ENCODE measurements at places on chromosomes 2 and 18.

DNA sequence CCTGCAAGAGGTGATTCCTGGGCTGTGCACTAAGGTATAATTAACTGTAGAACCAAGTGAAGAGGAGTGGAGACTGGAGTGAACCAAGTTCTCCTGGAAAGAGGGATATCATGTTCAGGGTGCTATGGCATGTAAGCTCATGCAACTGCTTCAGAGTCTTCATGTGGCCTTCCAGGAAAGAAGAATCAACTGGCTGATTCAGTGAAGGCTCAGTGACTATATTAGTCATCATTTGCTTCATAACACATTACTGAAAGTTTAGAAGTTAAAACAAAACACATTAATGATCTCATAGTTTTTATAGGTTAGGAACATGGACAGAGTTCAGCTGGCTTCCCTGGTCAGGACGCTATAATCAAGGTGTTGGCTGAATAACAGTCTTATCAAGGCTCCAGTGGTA is 1200.8 kb upstream of the GYPC start:
- DNase-seq = no peak

DNA sequence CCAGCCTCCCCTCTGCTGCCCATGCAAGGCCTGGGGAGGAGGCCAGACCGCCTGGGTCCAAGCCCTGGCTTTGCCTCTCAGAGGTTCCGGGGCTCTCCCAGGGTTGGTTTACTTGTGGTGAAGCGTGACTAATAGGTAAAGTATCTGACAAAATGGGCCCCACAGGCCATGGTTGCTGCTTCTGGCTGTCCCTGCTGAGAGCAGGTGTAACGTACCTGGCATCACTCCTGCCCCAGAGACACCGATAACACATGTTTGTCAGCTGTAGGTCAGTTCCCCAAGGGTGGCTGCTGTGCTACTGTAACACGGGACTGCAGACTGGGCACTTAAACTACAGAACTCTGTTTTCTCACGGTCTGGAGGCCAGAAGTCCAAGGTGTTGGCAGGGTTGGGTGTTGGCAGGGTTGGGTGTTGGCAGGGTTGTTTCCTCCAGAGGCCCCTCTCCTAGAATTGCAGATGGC is 34.1 kb downstream of the ODC1 start:
- peak; percentile 73 for DNase-seq

DNA sequence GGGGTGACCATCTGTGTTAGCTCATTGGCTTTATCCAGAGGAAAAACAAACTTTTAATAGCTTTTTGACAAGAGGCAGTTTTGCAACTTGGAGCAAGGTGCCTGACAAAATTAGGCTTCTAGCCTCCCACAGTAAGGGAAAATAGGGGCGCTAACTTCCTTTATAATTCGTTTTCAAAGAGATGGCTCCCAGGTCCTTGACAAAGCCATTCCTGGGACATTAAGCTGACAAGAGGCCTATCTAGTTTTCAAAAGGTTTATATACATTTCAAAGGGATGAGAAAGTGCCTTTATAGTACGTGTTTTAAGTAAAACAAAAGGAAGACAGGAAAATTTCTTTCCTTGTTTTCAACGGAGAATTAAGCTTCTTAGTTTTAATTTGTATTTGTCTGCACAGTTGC is 159.4 kb upstream of the GCFC2 start:
- no peak for DNase-seq

DNA sequence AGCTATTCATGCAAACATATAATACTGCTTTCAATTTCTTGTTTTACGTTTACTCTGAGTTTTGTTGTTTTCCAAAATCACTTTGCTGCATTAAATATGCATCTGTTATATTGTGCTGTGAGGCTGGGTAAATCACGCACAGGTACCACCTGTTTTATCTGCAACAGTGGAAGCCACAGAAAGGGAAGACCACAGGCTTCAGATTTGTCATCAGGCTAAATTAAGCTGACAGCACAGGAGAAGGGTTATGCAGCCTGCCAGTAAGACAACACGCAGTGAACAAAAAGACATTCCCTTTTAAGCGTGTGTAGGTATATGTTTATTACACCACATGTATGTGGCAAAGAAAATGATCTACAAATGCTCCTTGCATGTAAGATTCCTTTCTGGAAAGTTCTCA is 38.2 kb downstream of the ZNF516 start:
- DNase-seq = no peak

DNA sequence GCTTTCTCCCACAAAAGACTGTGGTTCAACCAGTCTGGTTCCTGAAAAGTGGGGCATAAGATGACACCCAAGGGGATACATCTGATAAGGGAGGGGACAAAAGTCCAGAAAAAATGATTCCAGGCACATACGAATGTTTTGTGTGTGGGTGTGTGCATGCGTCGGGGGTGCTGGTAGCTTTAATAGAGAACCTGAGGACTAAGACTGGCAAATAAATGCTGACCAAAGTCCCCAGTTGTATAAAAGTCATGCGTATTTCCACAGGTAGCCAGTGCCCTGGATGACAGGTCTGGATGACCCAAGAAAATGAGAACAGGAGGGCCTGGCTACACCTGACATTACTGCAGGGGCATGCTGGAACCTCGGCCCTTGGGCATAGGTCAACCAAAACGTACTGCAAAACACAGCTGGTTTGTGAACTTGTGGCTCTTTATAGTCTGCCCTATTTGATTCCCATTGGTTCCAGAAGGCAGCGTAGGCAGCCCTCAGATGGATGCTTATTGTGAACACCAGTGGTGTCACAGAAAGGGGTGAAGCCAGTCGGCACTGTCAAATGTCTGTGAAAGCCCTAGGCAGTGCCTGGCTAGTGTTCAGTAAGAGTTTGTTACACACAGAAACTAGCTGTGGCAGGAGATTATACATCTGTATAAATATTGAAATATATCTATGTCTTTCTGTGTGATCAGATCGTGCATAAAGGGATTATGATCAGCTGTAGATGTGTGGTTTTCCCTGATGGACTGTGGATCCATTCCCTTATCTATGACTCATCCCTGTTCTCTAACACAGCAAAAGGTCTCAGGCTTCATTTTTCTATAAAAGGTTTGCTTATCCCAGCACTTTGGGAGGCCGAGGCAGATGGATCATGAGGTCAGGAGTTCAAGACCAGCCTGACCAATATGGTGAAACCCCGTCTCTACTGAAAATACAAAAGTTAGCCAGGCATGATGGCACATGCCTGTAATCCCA is 58.3 kb downstream of the INSIG2 start:
- no peak for DNase-seq

DNA sequence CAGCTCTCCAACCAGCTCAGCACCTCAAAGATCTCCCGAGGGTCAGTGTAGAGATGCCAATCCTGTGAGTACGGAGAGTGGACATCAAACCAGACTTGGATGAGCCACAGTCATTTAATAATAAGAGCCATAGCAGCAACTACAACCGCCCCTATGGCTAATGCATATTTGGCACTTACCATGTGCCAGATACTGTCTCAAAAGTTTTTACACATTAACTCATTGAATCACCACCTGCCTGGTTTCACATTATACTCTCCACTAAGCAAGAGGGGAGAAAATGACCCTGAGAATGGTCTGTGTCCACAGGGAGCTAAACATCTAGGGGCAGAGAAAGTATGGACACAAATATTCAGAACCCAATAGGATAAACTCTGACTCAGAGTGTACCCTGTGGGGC is 2.6 kb downstream of the CNPPD1 start:
- no peak for DNase-seq

DNA sequence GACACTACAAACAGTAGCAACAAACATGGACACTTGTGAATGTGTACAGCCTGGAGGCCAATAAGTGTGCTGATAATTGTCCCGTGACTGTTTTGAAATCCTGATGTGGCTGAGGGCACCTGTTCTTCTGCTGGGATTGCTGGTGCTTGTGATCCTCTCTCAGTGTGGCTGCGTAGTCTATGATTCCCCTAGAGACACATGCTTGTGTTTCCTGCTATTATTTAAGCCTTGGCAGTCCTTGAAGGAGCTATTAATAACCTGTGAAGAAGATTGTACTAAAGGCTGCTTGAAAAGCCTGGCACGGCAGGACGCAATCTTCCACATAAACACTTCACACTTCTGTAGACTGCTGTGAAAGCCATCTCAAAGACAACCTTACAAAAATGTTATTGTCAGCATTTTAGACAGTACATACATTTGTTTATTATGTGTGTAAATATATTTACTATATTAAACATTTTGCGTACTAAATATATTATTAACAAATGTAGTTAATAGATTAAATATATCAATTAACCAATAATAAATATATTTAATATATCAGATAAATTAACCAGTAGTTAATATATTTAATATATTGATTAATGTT is 71.4 kb downstream of the GALR1 start:
- peak; percentile 74 for DNase-seq

DNA sequence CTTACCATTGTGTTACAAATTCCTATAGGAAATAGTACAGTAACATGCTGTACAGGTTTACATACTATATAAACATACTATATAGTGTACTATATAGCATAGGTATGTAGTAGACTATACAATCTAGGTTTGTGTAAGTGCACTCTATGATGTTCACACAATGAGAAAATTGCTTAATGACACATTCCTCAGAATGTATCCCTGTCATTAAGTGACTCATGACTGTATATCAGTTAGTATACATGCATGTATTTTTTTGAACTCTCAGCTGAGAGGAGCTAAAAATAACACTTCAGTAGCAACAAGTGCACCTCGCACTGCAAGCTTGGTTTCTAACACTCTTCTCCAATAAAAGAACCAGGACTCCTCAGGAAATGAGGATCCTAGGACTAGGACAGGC is 19.5 kb upstream of the ASXL3 start:
- no peak for DNase-seq

DNA sequence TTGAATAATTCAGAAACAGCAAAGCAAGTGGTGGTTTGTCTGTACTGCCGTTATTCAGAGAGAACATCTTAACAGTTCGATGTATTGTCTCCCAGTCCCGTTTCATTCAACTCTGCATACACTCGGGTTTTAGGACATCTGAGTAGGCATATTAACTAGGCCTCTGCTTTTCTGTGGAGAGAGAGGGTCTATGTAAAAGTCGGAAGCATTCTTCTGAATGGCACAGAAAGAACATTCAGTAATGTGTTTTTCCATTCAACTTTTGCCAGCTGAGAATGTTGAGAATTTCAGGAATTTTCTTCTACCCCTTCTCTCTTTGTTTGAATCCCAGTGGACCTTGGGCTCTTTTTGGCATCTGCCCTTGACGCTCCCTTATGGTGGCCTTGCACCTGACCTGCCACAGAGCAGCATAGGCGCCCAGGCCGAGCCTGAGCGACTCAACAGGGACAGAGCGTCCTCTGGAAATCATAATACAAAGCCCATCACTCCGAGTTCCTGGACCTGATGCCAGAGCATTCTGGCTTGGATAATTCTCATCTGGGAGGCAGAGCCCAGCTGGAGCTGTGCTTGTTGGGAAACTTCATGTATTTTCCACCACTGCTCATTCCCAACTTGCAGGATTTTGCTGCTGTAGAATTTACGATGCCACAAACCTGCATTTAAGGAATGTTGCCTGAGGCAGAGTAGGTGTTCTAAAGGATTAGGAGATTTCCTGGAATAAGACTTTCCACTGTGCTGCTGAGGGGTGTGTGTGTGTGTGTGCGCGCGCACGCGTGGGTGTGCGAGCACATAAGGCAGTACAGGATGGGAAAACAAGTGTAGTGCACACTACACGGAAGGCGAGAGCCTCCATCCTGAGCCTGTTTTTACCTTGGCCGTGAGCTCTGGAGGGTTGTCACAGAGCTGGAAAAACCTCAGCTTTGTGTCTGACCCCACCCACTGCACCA is 77.2 kb upstream of the TXNDC2 start:
- DNase-seq = no peak

DNA sequence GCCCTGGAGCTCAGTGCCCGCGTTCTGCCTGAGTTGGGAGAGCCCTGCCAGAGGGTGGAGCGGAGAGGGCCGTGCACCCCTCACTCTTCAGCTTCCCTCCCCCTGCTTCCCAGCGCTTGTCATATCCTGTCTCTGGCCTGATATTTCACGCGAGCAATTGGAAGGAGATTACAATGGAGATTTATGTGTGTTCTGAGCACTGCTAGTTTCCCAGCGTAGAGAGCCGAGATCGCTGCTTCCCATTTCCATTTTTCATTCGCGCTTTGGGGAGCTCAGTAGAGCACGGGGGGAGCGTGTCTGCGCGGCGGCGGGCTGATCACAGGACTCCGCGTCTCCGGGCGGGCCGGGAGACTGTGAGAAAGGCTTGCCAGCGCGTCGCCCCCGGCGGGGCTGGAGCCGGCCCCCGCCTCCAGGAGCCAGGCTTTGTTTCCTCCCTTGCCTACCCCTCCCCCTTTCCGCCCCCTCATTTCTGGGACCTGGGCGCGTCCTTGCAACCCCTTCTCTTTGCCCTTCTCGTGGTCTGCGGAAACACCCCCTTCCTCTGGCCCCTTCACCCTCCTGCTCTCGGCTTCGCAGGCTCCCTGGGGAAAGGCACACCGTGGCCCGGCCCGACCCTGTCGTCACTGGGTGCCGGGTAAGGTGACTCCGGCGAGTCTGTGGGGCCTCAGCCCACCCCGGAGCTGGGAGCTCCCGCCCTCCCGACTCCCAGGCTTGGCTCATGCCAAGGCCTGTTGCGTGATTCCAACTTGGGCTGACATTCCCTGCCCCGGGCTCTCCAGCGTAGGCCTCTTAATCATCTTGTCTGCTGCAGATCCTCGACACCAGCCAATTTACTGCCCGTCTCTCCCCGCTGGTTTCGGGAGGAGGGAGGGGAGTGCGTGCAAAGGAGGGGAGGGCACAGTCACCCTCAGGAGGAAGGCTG is 5.8 kb downstream of the DLX2 start:
- DNase-seq = no peak

GRCh38 chr2:220178991-220179695 is 551.7 kb downstream of the SLC4A3 start:
- DNase-seq = no peak

- DNase-seq = no peak
These were observed 66.2 kb downstream of the MAIP1 start for GRCh38 chr2:200021449-200022114.

GRCh38 chr2:234689911-234690379 is 193.1 kb upstream of the ARL4C start:
- no peak for DNase-seq

GRCh38 chr2:213015387-213016165 is 135.8 kb downstream of the IKZF2 start:
- DNase-seq = no peak

GRCh38 chr2:231666171-231667095 is 41.9 kb upstream of the PTMA start:
- no peak for DNase-seq

DNA sequence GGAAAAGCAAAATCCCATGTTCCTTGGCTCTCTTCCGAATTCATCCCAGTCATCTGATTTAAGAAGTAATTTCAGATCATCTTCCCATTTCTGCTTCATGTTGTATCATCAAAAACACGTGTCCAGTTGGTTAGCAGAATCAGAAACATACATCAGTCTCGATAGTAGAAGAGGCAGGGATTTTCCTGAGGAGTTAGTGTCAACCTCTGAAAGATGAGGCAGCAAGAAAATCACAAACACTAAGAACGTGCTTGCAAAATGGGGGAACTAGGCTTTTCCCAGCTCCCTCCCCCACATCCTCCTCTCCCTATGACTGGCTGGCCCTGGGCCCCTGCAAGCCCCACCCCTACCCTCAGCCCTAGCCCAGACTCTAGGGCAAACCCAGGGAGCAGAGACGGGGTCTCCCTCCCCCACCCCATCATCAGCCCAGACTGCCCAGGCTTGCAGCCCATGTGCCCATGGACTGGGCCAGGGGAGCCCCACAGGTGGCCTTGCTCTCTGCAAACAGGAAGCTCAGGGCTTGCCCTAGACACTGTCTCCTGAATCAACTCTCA is 161.0 kb upstream of the ID2 start:
- DNase-seq = no peak

Data from NCI-H2107 (cell line).